ENCODE measurements at places on chromosomes 3 and 15.

- DNase-seq: peak; percentile 58
Observed at GRCh38 chr3:126679318-126679751, 24.4 kb upstream of the TXNRD3 start.

GRCh38 chr3:10286596-10287295, 6.0 kb downstream of the GHRL start:
- no peak for DNase-seq

- DNase-seq: no peak
Observed at GRCh38 chr3:139264375-139264774, 79.4 kb upstream of the MRPS22 start.

- no peak for DNase-seq
Observed at GRCh38 chr3:58824285-58824684, 157.7 kb upstream of the FAM3D start.

- DNase-seq: no peak
Observed at GRCh38 chr15:71716990-71717389, 93.4 kb upstream of the NR2E3 start.

DNA sequence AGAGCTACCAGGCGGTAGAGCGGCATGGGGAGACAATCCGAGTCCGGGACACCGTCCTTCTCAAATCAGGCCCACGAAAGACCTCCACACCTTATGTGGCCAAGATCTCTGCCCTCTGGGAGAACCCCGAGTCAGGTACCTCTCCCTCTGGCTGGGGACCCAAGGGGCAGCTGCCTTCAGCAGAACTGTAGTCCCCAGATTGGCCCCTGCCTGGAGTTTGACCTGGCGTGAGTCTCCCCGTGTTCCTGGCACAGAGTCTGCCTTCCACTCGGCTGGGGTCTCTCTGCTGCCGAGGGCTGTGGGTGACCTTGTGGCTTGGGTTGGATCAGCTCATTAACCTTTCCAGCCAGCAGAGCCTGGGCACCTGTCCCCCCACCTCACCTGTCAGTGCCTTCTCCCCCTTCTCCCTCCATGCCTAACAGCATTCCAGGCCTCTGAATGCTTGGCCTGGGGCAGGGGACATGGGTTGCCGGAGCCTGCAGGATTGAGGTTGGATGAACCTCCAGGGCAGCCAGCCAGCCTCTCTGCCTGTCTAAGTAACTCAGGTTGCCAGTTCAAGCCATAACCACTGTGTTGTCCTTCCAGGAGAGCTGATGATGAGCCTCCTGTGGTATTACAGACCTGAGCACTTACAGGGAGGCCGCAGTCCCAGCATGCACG, 6.8 kb upstream of the CHST14 start:
- DNase-seq: no peak

- no peak for DNase-seq
Observed at GRCh38 chr3:71011565-71012287, 571.8 kb downstream of the FOXP1 start.

- no peak for DNase-seq
Observed at GRCh38 chr3:157650172-157650571, 147.0 kb upstream of the VEPH1 start.

DNA sequence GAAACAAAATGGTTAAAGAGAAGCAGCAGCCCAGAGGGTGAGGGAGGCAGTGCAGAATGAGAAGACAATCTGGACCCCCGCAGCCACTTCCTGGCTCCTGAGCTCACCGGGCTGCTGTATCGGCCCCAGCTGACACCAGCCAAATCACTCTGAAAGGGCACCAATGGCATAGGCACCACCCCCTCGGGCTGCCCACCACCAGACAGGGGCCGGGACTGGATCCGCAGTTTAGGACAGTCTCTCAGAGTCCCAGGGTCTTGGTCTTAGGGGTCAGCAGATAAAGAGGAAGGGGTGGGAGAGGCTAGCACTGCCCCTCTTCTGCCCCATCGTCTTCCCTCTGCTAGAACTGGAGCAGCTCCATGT, 17.9 kb upstream of the EHD4 start:
- no peak for DNase-seq

DNA sequence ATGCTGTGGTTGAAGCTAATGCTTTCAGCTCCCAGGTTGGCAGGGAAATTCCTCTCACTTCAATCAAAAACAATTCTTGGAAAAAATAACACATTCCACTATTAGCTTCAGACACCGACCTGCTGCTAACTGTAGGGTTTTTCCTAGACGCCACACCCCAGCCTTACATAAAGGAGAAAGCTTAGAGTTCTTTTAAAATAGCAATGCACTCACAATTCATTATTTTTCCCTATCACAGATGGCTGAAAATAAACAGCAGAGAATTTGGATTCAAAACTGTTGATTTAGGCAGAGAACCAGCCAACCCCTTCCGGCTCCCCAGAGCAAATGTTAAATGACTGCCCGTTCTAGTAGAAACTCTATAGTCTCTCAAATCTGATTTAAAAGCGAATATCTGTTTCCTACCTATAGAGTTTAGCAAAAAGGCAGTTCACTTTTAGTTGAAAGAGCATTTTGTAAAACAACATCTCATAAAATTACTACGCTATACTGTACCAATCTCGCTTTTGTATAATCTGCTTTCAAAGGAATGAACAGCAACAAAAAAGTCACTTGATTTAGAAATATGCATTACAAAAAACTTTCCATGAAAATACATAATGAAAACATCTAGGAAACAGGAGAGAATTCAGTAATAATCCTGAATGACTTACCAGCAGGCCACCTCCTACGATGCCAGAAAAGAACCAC, 586 bp downstream of the TM4SF1 start:
- DNase-seq: no peak

GRCh38 chr3:94520364-94520763, 457.5 kb downstream of the NSUN3 start:
- DNase-seq: no peak

DNA sequence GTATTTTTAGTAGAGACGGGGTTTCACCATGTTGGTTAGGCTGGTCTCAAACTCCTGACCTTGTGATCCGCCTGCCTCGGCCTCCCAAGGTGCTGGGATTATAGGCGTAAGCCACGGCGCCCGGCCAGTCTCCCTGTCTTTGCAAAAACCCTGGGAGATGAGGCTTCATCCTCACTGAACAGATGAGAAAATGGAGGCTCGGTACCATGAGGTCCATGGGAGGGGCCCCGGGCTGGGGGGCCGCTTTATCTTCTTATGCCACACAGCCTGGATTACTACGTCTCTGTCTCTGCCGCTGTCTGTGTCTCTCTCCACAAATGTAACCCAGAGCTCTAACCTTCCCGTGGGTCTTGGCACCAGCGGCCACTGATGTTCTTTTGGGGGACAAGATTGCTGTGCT, 39.1 kb downstream of the ABTB1 start:
- no peak for DNase-seq

DNA sequence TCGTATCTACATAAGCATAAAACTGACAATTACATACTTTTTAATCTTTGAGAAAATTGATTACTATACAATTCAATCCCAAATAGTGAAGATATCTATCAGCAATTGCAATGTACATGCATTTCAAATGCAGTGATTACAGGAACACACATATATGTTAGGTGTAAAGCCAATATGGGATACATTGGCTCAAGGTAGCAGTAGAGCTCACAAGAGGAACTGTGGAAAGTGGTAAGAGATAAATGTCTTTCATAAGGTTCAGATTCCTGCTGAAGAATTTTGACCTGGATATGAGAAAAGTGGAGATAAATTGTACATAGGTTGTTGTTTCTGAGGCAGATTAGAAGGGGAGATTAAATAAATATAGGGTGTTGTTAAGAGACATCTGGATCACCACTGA, 1280.5 kb downstream of the OTOL1 start:
- DNase-seq: no peak

DNA sequence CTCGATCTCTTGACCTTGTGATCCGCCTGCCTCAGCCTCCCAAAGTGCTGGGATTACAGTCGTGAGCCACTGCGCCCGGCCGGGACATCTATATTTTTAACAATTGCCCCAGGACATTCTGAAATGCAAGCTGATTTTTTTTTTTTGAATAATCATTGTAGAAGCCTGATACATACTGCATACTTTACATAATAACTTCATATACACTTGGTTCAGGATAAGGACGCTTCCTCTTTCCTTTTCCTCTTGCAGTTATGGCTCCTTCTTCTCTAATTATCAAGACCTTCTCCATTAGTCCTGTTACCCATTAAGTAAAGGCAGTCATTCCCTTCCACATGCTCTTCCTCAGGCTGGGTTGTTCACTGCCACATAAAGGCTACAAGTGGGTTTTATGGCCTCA, 58.3 kb downstream of the SLCO3A1 start:
- DNase-seq: no peak

DNA sequence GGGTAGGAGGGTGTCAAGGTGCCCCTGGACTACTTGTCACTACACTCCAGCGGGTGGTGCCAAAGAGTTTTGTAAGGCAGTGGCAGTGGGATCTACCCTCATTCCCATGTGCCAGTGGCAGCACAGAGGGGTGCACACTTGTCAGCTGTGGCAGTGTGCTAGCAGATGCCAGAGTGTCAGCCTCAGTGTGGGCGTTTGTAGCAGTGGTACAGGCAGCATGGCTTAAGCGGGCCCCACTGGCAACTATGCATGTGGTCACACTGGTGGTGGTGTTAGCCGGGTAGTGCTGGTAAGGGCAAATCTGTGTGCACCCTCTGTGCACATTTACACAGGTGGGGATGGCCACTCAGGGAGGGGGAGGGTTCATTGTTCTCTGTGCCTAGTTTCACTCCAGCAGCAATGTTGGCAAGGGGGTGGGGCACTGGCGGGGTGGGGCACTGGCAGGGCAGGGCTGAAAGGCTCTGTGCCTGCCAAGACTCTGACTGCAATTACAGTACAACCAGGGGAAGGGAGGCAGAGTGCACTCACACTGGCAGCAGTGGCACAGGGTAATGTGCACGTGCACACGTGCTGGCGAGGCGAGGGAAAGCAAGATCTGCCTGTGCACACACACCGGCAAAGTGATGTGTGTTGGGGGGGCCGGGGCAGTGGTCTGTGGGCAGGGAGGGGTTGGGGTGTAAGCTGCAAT, 31.8 kb downstream of the MYO9A start:
- DNase-seq: no peak

DNA sequence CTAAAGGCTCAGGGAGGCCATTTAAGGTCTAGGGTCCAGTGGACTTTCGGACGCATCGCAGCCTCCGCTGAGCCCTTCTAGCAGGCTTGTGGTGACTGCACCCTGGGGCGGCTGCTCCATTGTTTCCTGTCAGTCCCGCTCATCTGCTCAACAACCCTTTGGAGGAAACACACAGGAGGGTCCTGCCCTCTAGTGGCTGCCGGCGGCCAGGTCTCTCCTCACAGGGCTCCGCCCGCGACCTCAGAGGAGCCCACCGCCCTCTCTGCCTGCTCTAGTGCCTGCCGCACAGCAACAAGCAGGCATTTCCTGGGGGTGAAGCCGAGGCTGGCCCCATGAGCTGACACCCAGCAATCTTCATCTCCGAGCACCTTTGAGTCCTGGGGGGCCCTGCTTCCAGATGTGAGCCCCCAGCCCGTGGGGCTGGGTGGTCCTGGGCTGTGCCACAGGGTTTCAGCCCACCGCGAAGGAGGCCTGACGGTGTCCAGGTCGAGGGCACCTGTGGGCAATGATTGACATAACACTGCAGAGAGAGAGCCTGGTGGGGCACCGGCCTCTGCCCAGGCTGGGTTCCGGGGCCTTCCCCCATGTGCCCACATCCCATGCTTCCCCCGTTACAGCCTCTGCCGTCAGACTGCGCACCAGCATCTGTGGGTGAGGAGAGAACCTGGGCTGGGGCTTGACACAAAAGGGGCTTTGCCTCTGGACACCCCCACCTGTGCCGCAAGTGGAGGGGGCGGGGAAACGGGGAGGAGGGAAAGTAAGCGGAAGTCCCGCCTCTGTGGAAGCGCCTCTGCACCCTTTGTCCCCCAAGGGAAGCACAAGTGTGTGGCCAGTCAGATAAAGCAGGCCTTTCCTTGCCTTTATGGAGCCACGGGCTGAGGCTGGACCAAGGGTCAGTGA, 27.0 kb upstream of the SFMBT1 start:
- DNase-seq: peak; percentile 79

GRCh38 chr15:90478846-90479481, 50.8 kb upstream of the CRTC3 start:
- no peak for DNase-seq

DNA sequence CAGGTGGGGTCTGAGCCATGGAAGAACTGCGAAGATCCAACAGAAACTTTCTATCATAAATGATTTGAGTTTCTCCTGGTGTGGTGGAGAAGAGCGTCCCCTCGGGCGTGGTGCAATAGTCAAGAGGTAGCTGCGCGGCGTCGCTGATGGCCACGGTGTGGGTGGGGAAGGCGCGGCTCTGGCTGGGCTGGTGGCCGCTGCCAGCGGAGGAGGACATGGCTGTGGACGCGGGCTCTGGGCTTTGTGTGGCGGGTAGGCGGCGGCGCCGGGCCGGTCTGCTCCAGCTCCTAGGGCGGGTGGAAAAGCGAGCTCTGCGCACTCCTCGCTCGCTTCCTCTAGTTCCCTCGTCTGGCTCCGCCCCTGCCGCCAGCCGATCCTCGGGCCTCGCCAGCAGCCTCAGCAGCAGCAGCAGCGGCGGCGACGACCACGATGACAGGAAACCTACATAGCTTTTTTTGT, 5.9 kb downstream of the STARD9 start:
- DNase-seq: peak; percentile 61

DNA sequence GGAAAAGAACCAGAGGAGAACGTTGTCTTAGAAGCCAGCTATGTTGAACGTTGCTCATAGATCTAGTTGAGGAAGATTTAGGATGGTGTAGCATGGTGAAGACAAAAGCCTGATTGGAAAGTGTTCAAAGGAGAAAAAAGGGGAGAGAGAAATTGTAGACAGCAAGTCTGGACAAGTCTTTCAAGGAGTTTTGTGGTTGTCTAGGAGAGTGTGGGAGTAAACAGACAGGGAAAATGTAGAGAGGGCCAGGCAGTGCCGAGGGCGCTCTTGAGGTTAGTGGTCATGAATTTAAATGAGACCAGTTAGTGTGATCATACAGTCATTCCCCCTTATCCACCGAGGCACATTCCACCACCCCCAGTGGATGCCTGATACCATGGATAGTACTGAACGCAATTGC, 167.5 kb upstream of the IL12A start:
- DNase-seq: no peak

- no peak for DNase-seq
Observed at GRCh38 chr3:167051421-167051820, 328.7 kb downstream of the ZBBX start.

GRCh38 chr3:115835946-115836345, 212.6 kb downstream of the GAP43 start:
- DNase-seq: no peak

GRCh38 chr3:2099028-2099671, 484 bp downstream of the CNTN4 start:
- DNase-seq: no peak

DNA sequence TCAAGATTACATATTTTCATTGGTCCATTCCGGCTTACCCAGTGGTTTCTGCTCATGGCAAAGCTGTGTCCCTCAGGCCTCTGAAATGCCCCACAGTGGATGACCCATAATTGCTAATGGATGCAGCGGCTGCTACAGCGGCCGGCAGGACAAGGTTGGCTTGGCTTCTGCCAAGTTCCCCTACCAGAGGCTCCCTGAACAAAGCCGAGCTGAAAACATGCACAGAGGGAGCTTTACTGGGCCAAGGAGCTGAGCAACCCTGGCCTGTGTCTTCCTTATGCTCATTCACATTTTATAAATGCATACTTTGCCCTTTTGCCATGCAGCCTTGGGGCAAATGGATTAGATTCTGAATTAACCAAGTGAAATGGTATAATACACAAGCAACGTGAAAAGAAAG, 150.5 kb downstream of the NTRK3 start:
- DNase-seq: no peak
